Activated T-cell treated with anti-CD3 and anti-CD28 coated beads for 4 hours (primary cell): ENCODE measurements at places on chromosomes 5 and 9.

- DNase-seq: no peak
Measured at GRCh38 chr5:32692036-32692746, 18.9 kb upstream of the NPR3 start.

DNA sequence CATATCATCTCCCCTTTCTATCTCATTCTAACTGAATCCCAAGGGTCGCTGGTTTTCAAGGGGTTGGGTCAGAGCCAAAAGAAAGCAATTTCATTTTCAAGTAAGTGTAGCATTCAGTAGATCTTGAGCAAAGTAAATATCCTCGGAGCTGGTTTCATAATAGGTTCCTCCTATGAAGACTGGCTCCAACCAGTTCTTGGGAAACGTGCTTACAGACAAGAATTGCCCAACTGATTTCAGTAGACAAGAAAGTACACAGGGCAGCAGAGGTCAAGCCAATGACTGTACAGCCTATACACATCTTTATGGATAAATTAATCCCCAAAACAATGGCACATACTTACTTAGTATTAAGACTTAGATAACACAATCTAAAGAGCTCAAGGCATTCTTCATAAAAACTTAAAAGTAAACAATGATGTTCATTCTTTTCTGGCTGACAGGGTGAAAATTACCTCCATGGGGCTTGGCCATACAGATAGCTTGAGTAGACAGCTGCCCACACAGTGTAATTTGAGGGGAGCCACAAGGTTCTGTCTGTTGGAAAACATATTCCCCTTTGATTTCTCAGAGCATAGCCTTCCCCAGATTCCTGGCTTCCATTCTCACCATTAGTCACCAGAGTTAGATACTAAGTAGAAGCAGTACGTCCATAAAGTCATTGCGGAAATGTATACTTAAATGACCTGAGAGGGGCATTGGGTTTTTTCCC, 163.9 kb downstream of the ARRDC3 start:
- DNase-seq: no peak

GRCh38 chr5:74394528-74394915, 246.0 kb downstream of the ENC1 start:
- DNase-seq: no peak

GRCh38 chr5:149941795-149942194, 2.8 kb downstream of the PDE6A start:
- no peak for DNase-seq

DNA sequence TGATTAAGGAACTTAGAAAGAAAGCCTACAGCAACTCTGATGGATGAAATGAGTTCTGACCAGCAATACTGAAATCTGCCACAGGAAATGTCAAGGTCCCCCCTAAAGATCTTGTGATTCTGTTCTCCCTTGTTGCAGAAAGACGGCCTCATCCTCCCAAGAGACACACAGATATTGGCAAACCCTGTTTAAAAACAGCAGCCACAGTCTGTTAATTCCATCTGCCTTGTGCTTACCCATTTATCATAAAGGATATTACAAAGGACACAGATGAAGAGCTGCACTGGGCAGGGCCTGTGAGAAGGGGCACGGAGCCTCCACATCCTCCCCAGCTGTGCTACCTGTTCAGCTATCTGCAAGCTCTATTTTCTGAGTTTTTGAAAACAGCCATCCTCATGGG, 15.2 kb downstream of the RAPGEF1 start:
- DNase-seq: no peak

DNA sequence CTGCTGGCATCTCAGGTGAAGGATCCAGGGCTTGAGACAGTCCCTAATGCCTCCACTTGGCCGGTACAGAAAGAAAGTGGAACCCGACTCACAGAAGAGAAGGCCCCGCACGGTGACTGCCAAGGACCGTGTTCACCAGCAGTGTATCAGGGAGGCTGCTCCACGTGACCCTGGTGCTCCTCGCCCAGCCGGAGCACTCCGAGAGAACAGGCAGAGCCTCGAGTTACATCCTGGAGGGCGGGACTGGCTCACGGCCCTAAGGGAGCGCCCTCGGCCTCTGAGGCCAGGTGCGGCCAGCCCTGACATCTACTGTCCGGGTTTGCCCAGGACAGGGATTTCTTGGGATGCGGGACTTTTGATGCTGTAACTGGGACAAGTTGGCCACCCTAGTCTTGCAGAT, 104.0 kb upstream of the SARDH start:
- DNase-seq: no peak

GRCh38 chr9:6460189-6460768, 47.3 kb downstream of the UHRF2 start:
- DNase-seq: no peak

- DNase-seq: no peak
Measured at GRCh38 chr5:72255670-72256069, 64.4 kb downstream of the MRPS27 start.

GRCh38 chr9:89512382-89512781, 14.5 kb upstream of the SEMA4D start:
- no peak for DNase-seq

DNA sequence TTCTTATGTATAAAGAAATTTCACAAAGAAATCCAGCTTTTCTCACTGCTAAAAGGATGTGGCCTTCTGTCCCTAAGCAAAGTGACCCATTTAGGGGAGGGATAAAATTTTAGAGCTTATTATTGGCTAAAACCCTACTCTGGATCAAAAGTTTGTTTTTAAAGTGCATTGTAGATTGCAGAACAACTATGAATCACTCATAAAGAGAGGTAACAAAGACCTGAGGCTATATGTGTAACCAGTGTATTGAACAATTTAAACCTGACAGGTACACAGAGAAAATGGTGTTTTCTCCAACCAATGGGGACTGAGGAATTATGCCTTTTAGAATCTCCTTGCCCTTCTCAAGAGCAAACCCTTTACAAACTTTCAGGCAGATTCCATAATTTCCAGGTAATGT, 86.6 kb downstream of the MUSK start:
- no peak for DNase-seq

DNA sequence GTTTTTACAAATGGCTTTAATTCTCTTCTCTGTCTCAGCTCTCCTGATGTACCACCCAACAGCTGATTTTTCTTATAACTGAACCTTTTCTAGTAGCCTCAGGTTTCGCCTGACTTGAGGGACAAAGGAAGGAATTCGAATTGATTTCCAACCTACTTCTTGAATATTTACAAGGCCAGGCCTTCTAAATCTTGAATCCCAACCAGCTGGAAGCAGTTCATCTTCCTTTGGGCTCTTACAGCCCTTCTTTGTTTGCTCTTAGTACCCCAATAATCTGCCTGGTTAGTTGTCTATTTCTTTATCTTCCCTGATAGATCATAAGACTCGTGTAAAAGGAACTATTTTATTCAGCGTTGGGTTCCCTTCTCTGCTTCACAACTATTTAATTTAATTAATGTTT, 95.9 kb downstream of the NLN start:
- no peak for DNase-seq

DNA sequence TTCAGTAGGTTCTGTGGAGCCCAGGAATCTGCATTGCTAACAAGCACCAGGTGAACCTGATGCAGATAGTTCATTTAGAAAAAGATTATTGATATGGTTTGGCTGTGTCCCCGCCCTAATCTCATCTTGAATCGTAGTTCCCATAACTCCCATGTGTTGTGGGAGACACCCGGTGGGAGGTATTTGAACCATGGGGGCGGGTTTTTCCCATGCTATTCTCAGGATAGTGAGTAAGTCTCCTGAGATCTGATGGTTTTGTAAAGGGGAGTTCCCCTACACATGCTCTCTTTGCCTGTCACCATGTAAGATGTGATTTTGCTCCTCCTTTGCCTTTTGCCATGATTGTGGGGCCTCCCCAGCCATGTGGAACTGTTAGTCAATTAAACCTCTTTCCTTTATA, 212.0 kb downstream of the RAB3C start:
- no peak for DNase-seq

GRCh38 chr5:61821561-61821960, 484.4 kb upstream of the KIF2A start:
- DNase-seq: no peak

DNA sequence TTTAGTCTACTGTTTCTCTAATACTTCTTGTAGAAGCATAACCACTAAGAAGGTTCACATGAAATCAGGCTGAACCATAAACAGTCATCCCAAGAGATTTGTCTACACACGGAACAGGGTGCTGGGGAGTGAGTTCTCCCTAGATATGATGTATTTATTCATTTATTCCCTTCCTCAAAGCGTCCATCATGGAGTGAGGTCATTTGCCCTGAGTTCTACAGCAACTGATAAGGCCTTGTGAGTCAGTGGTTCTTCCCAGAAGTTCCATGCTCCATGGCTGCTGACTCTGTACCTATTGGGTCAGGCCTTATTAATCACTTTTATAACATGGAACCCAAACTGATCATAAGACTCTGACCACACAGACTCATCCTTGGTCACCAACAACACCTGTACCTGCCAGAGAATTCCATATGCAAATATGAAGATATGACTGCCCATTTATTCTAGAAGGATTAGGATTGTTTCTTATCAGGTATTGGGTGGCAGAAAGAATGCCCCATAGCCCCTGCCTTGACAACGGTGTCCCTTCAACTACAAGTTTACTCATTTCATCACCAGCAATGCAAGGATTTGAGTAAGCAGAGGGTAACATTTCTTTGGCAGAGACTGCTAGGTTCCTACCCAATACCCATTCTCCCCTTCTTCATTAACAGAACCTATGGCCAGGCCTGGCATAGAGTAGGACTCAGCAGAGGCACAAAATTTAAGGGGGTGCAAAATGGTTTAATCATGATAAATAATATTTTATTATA, 118.1 kb downstream of the LHFPL2 start:
- DNase-seq: no peak

- no peak for DNase-seq
Measured at GRCh38 chr9:13447843-13448422, 168.4 kb upstream of the MPDZ start.

- DNase-seq: no peak
Measured at GRCh38 chr9:105138306-105138801, 106.1 kb upstream of the SLC44A1 start.

DNA sequence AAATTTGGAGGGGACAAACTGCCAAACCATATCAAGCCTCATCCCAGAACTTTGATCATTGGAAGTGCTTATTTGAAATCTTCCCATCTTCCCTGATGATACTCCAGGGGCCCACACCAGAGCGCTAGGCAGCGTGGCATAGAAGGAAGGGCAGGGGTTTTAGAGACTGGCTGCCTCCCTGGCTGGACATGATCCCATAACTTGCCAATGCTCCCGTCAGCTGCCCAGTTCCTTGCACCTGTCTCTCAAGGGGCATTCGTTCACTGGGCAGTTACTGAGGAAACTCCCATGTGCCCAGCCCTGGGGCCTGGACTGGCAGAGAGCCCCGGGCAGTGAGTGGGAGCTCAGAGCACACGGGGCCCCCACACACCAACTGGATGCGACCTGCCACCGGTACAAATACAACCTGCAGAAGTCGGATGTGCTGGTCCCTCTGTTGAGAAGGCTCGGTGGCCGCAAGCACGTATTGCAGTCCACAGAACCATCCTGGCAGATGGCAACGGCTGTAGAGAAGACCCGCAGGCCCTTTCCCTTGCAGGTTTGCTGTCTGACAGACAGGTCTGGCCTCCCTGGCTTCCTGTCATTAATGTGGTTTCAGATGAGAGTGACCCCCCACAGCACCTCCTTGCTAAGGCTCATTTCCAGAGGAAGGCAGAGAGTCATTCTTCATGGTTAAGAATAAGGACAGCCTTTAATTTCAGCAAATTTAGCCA, 122.4 kb downstream of the MVB12B start:
- DNase-seq: no peak

DNA sequence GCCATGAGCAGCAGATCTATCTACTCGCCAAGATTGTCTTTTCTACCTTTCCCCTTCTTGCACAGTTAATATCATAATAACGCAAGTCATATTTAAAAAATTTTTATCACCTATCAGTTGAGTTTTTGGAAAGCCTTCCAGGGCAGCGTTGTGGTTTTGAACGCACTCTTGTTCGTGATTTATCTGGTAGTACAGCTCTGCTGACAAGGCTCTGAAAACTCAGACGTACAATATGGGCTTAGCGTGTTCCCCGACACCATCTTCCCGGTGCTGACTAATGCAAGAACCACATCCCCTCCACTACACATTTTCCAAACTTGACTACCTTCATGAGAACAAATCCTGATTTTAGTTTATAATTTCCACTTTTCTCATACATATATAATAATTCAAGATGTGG, 1.6 kb upstream of the NFIL3 start:
- DNase-seq: no peak

- DNase-seq: no peak
Measured at GRCh38 chr9:73371801-73372200, 220.1 kb downstream of the ANXA1 start.

DNA sequence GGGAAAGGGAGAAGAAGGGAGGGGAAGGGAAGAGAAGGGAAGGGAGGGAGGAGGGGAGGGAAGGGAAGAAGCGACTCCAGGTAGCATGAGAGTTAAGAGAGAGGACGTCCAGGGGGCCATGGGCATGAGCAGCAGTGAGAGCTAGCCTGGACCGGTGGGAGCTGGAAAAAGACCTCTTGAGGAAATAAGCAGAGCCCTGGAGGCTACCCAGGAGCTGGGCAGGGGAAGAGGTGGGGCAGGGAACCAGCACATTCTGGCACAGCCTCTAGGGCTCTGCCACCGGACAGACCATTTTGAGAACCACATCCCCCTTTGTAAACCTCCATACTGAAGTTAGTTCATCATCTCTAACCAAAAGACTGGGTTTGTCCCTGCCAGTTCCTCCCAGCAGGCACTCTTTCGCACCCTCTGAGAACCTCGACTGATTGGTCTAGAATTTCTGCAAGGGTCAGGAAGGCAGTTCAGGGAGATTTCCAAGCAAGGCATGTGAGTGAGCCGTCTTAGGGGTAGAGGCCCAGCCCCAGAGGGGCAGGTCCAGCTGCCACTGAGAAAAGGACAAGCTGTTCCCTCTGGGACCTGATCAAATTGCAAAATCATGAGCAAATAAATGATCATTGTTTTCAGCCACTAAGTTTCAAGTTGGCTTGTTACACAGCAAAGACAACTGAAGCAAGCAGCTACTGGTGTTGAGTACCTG, 11.6 kb downstream of the NAIF1 start:
- no peak for DNase-seq

- DNase-seq: no peak
Measured at GRCh38 chr5:178150977-178151734, 2.5 kb downstream of the NHP2 start.

DNA sequence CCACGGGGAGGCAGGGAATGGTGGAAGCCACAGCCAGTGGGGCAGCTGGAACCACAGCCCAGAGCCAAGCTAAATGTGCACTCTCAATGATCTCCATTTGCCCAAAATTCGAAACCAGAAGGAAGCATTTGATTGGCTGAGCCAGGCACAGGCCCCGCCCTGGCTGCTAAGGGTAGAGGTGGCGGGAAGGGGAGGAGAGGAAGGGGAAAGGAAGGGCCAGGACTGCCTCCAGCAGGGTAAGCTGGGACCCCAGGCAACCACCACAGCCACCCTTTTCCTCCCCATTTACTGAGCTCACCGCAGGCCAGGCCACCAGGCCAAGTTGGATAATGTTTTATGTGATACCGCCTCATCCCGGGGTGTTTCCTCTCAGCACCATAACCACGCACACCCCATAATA, 100.3 kb upstream of the RAPGEF1 start:
- no peak for DNase-seq

- peak; percentile 60 for DNase-seq
Measured at GRCh38 chr5:141664733-141665461, 13.7 kb upstream of the FCHSD1 start.
